ENCODE measurements at places on chromosomes 7 and 10.

GRCh38 chr10:88546497-88546896, 36.6 kb downstream of the RNLS start:
- no peak for DNase-seq

- no peak for DNase-seq
These were observed 127.8 kb downstream of the RAPGEF5 start for GRCh38 chr7:22229148-22229547.

- DNase-seq: no peak
These were observed 13.4 kb downstream of the P4HA1 start for GRCh38 chr10:73083221-73083620.

GRCh38 chr10:97100657-97101056, 85.1 kb downstream of the SLIT1 start:
- no peak for DNase-seq

- no peak for DNase-seq
These were observed 148.2 kb upstream of the LRRTM3 start for GRCh38 chr10:66777665-66778064.

GRCh38 chr7:151389096-151389767, 20.6 kb downstream of the WDR86 start:
- DNase-seq: no peak

DNA sequence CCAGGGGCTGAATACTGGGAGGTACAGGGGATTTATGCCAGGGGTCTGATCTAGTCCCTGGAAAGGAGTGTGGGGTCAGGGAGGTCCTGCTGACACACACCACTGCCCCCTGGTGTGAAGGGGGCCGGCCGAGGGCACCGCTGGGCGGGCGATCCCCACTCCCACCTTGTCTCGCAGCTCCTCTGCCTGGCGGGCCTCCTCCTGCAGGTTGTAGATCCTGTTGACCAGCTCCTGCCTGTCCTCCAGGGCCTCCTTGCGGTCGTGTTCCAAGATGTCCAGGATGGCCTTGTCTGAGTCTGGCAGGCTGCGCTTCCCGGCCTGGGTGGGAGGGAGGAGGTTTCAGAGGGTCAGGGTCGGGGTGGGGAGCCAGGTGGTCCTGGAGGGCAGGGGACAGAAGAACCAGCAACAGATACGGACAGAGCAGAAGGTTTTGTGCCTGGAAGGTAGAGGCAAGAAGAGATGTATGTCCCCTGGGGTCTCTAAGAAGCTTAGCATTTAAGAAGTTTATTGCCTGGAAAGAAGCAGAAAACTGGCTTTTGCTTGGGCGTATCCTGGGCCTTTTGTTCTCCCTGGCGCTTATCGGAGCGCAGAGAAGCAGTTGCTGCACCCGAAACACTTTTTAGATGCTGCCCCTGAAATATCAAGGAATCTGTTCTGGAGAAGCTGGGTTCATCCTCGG, 94.5 kb upstream of the GNA12 start:
- no peak for DNase-seq

DNA sequence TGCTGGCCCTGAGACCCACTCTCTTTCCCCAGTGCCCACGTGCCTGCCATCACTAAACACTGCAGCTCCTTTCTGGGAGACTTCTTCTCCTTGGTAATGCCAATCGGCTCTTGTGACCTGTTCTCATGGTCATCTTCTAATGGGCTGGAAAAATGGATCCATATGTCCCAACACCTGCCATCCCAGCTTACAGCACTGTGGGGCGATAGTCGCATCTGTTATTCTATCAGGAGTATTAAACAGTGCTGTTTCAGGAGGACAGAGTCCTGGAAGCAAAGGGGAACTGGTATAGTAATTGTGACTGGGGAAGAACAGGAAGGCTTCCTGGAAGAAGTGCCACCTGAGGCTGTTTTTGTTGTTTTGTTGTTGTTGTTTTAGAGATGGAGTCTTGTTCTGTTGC, 411.2 kb downstream of the GLRX3 start:
- DNase-seq: no peak

- no peak for DNase-seq
These were observed 80.3 kb downstream of the EBF3 start for GRCh38 chr10:129883626-129884397.

- DNase-seq: no peak
These were observed 39.1 kb upstream of the GNAI1 start for GRCh38 chr7:80095545-80095944.

GRCh38 chr10:59553162-59553900, 156.3 kb downstream of the SLC16A9 start:
- DNase-seq: no peak

- DNase-seq: no peak
These were observed 68.5 kb upstream of the EEPD1 start for GRCh38 chr7:36084485-36085091.

- DNase-seq: no peak
These were observed 955.3 kb upstream of the C7orf33 start for GRCh38 chr7:147635288-147635687.

DNA sequence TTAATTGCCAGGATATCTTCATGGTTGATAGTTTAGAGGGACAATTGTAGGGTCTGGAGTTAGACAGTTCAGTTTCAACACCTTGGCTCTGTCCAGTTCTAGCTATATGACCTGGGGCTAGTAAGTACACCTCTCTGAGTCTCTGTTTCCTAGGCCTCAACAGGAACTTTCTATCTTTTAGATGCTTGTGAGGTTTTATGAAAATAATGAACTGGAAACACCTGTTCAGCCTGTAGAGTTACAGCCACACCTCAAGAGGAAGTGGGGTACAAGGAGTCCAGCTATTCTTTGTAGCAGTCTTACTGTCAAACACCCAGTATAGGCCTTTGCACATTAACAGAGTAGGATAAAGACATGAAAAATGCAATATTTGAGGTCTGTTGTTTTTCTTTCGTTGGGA, 73.4 kb downstream of the CHRM2 start:
- DNase-seq: no peak

- no peak for DNase-seq
These were observed 271.2 kb downstream of the INHBA start for GRCh38 chr7:41431671-41432070.

DNA sequence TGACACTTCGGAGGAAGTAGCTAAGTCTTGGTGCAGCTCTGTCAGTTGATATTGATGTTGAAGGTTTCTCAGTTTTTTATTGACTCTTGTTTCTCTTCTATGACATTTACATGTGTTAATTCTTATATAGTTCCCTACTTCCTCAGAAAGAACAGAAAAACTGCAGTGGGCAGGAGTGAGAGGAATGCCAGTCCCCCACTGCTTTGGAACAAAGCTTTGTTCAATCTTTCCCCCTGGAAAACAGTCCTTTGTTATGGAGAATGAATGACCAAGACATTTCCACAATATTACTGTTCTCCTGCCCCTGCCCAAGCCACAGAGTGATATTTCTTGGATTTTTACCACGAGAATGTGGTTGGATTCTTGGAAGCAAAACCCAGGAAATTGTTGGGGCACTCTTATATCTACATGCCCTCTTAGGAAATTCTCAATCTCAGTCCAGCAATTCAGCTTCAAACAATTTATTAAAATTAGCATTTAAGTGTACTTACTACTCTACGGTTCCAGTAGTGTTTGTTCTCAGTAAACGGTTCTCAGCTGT, 258.0 kb upstream of the KCND2 start:
- DNase-seq: no peak

GRCh38 chr10:90420637-90421318, 437.1 kb downstream of the HTR7 start:
- no peak for DNase-seq

DNA sequence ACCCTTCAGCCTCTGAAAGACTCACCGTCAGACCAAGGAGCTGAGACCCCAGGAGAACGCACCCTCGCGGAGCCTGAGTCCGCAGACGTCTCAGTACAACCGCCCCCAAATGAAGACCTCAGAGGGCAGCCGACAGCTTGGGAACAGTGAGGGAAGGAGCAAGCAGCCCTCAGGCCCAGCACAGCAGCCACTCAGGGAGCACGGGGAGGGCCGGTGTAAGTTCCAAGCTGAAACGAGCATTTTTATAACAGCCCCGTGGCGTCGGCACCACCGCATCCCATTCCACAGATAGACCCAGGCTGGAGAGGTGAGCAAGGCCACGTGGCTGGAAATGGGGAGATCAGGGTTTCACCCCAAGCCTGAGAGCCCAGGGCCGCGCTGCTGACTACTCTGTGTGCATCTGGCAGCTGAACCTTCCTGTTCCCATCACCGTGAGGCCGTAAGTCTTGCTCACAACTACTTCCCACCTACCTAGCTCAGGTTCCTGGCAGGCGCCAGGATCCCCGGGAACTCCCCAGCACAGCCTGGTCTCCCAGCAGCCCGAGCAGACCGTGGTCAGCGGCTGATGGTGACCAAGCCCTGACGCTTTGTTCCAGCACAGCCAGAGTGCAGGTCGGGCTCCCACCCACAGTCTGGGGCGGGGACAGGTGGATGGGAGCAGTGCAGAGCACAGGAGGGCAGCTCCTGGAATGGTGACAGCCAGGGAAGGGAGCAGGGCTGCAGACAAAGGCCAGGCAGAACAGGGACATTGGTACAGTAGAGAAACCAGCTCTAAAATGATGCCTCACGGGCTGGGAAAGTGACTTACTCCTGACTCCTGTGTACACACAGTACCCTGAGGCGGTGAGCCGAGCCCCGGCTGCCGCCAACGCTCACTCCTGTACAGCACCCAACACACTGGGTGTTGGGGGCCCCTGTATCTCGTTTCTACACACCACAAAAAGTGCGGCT, 6.1 kb upstream of the NOM1 start:
- no peak for DNase-seq

DNA sequence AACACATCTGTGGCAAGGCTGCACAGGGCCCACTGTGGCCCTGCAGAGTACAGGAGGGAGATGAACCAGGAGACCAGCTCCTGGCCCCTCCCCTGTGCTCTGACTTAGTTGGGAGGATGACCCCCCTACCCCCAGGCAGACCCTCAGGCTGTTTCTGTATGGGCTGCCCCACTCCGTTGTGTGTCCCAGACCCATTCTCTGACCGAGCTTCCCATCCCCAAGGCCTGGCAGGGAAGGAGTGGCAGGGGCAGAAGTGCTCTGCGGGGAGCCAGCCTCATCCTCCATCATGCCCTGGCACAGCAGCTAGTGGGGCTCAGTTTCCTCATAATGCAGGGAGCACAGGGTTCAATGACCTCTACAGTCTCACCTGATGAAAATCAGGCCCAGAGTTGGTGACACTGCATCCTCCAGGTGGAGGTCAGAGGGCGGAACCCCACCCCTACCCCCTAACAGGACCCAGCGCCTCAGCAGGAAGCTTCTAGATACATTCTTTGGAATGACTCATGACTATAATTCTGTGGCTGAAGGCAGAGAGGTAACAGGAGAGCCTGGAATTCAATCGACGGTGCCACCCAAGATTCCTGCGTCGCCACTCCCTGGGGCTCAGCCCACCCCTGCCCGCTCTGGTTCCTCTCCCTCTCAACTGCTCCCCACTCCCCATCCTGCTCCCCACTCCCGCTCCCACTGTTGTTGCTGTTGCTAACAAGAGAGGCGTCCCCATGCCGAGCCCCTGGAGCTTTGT, 18.2 kb downstream of the PODXL start:
- peak; percentile 85 for DNase-seq

- DNase-seq: no peak
These were observed 15.5 kb downstream of the RPP38 start for GRCh38 chr10:15112657-15113056.

- DNase-seq: no peak
These were observed 284.3 kb upstream of the NEBL start for GRCh38 chr10:21181451-21181850.

GRCh38 chr10:31669357-31669756, 259.3 kb downstream of the ARHGAP12 start:
- no peak for DNase-seq

- no peak for DNase-seq
These were observed 20.8 kb upstream of the INSIG1 start for GRCh38 chr7:155276800-155277375.

GRCh38 chr7:7077945-7078344, 104.4 kb upstream of the C1GALT1 start:
- DNase-seq: no peak

DNA sequence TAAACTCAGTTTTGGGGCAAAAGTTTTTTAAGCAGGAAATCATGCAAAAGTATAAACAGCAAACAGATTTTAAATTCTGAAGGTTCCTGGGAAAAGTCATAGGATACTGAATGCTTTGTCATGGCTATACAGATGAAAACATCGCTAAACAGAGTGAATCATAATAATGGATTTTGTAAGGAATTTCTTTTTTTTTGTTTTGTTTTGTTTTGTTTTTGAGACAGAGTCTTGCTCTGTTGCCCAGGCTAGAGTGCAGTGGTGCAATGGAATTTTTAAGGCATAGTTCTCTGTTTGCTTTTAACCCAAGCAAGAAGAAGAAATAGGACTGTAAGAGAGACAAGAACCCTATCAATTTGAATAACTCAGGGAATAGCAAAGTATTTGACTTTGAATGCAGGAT, 285.3 kb downstream of the NRG3 start:
- DNase-seq: no peak

GRCh38 chr7:117219485-117219884, 103.4 kb downstream of the WNT2 start:
- peak; percentile 19 for DNase-seq

DNA sequence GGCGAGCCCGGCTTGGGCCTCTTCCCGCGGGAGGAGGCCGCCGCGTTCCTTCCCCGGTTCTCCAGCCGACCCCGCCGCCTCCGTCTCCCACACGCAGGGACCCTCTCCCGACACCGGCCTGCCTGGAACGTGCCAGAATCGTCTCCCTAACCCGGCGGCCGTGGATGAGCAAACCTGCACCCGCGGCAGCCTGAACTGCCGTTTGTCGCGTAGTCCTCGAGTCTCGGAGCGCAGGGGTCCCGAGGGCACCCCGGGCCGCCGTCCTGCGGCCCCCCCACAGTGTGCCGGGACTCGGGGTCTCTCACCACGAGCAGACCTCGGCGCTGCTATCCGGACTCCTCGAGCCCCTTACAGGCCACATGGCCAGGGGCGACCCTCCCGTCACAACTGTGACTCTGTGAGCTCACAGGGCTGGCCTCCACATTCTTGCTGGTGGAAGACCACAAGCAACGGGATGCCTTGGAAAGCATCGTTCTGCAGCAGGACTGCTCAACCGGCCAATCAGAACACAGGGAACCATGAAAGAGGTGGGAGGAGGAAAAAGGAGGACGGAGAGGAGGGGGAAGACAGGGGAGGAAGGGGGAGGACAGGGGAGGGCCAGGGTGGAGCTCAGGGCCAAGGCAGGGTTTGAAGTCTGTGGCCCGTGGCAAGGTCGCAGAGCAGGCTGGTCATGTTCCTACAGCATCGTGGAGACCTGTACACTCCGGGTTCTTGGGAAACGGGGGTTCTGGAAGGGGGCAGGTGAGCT, 276.9 kb downstream of the DNAJB6 start:
- DNase-seq: no peak

- DNase-seq: no peak
These were observed 750.1 kb upstream of the SORCS1 start for GRCh38 chr10:107914450-107915214.

DNA sequence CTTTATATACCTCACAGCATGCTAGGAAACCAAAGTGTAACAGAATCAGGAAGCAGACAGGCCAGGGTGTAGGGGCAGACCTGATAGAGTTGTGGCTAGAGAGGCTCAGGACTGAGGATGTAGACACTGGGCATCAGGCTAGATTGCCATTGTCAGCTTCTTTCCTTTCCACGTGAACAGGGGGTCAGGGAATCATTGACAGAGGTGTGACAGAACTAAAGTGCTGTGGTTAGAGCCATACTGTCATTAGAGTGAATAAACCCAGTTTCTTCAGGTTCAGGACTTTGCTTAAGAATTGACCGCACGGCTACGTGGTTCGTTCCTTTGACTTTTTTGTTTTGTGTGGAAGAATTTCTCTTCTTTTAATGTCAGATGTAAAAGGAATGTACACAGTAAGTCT, 90.7 kb downstream of the CALD1 start:
- DNase-seq: no peak

Data from H54 (cell line).